ENCODE measurements at places on chromosomes 5 and 9. TPM values are rescaled to one million over a fixed set of nuclear protein-coding genes. Genes with fewer than 3 reads are reported as not detected.

Gene GNG10
- total RNA-seq = 20.9 TPM

Gene TTC16
- not detected for total RNA-seq

Gene PHYHD1
- 17.7 TPM for total RNA-seq

Gene ENTPD2
- 5.2 TPM for total RNA-seq

Gene FST
- 24.5 TPM for total RNA-seq

Gene TLX3
- not detected for total RNA-seq

Gene MRPS30
- total RNA-seq = 64.7 TPM

Gene CTXN3
- 1.0 TPM for total RNA-seq

Gene DND1
- not detected for total RNA-seq

Gene GPRIN1
- total RNA-seq = 0.52 TPM

Gene IRX4
- under 0.01 TPM for total RNA-seq

Gene CCL28
- total RNA-seq = 0.52 TPM

Gene RAI14
- total RNA-seq = 11.5 TPM

Gene ADGRV1
- 2.6 TPM for total RNA-seq

Gene ANKRD34B
- under 0.01 TPM for total RNA-seq

Gene APBA1
- 2.6 TPM for total RNA-seq

Gene PDE6A
- total RNA-seq = not detected

Gene TLR4
- 8.9 TPM for total RNA-seq

Gene GABRP
- under 0.01 TPM for total RNA-seq

Gene SLC46A2
- under 0.01 TPM for total RNA-seq

Gene NAIP
- total RNA-seq = 15.1 TPM

Gene DOLK
- 11.5 TPM for total RNA-seq

Gene SPATA31A3
- not detected for total RNA-seq

Gene OR2K2
- not detected for total RNA-seq

Gene TAF11L10
- total RNA-seq = not detected

Gene PDE8B
- 1.0 TPM for total RNA-seq

All from skeletal muscle tissue (tissue), 5 donors.